ENCODE measurements at places on chromosomes 13 and 19.

- no peak for ATAC-seq
Measured at GRCh38 chr19:38808741-38809140, 4.0 kb downstream of the LGALS4 start.

DNA sequence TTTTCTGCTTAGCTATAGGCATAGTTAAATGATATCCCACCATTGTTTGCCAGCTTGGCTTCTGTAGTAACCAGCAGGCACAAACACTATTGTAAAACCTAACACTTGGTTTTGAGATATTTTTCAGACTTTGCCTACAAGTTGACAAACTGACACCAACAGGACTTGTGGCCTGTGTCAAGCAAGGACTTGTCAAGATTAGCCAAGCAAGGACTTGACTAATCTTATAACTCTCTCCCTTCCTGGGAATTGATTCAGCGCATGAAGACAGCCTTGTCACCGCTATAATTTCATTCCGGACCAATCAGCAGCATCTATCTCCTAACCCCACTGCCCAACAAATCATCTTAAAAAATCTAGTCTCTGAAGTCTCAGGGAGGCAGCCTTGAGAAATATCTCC lies 72.7 kb upstream of the SLITRK1 start:
- ATAC-seq: no peak

DNA sequence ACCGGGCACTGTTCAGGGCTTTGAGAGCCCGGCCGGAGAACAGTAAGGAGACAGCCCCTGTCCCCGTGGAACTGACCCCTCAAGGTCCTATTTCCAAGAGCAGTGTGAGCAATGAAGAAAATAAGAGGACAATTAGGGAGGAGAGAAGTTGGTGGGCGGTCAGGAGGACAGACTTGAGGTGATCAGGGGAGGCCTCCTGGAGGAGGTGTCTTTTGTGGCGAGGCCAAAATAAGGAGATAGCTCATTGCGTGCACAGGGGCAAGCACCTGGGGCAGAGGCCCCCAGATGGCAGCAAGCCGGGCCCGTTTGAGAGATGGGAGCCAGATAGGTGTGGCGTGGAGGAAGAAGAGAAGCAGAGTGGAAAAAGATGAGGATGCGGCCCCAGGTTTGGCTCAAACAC lies 2.8 kb upstream of the LRRC4B start:
- ATAC-seq: no peak

DNA sequence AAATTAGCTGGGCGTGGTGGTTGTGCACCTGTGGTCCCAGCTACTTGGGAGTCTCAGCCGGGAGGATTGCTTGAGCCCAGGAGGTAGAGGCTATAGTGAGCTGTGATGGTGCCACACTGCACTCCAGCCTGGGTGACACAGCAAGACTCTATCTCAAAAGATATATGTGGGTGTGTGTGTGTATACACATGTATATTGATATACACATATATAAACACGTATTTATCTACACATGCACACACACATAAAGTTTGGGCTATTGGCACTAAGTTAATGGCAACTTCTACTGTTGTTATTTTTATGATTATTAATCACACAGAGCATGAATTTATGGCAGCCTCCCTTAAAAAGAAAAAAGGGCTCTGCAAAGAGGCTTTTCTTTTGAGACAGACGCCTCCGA lies 27.1 kb upstream of the ABCC4 start:
- ATAC-seq: no peak

GRCh38 chr19:7550987-7551761 lies 15.7 kb downstream of the PNPLA6 start:
- ATAC-seq: peak; percentile 92

GRCh38 chr19:43469160-43469480 lies 3.7 kb upstream of the LYPD3 start:
- ATAC-seq: no peak

- peak; percentile 86 for ATAC-seq
Measured at GRCh38 chr19:23762884-23763711, 4.4 kb upstream of the ZNF681 start.

DNA sequence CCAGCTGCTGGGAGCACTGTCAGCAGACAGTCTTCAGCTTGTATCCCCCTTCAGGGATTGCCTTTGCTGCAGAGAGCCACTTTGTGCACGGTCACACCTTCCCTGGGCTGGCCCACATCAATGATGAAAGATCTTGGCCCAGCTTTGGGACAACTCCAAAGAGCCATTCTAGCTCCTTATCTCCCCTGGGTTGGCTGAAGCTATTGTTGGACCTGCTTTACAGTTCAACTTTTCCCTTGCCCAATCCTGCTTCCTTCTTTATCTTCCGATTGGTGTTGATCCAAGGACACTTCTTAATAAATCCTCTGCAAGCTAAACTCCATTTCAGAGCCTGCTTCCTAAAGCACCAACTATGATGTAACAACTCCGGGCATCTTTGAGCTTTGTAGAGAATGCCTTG lies 466.4 kb downstream of the KLF12 start:
- ATAC-seq: no peak

DNA sequence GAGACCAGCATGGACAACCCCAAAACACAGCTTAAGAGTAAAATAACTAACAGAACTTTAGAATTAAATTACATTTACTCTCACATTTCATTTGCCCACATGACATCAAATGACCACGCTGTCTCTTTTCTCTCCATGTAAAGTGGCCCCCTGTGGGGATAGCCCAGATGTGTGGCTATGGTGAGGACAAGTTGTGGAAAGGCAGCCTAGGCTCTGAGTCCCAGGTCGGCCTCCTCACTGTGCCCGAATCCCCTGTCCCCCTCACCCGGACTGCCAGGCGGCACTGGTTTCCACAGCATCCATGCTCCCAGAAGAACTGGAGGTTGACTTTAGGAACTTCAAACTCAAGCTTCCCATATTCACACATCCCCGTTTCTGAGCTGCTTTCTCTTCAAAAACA lies 111.8 kb upstream of the UQCRFS1 start:
- no peak for ATAC-seq

- ATAC-seq: peak; percentile 85
Measured at GRCh38 chr19:8340341-8341096, 2.5 kb downstream of the KANK3 start.

DNA sequence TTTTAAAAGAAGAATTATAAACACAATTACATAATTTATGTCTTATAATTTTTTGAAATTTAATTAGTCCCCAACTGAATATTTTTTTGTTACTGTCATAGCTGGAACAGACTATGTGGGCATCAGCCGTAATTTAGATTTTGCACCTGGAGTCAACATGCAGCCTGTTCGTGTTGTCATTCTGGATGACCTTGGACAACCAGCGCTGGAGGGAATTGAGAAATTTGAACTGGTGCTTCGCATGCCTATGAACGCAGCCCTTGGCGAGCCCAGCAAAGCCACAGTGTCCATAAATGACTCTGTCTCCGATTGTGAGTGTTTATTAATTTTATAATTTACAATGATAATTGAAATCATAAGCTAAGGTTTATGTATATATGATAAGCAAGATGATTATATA lies 142.3 kb downstream of the STOML3 start:
- ATAC-seq: no peak
